ENCODE measurements at places on chromosomes 11 and 22.

DNA sequence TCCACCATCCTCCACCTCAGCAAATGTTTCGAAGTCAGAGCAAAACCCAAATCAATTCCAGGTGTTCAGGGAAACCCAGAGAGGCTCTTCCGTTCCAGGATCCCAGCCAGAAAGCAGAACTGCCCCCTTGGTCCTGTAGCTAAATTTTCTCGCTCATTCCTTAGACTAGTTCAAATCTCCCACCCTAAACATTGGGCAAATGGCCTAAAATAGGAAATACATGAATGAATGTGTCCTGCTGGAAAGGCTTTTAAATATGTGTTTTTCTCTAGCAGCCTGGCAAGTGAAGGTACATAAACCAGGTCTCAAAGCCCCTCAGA, 89.6 kb downstream of the ETS1 start:
- no peak for DNase-seq

DNA sequence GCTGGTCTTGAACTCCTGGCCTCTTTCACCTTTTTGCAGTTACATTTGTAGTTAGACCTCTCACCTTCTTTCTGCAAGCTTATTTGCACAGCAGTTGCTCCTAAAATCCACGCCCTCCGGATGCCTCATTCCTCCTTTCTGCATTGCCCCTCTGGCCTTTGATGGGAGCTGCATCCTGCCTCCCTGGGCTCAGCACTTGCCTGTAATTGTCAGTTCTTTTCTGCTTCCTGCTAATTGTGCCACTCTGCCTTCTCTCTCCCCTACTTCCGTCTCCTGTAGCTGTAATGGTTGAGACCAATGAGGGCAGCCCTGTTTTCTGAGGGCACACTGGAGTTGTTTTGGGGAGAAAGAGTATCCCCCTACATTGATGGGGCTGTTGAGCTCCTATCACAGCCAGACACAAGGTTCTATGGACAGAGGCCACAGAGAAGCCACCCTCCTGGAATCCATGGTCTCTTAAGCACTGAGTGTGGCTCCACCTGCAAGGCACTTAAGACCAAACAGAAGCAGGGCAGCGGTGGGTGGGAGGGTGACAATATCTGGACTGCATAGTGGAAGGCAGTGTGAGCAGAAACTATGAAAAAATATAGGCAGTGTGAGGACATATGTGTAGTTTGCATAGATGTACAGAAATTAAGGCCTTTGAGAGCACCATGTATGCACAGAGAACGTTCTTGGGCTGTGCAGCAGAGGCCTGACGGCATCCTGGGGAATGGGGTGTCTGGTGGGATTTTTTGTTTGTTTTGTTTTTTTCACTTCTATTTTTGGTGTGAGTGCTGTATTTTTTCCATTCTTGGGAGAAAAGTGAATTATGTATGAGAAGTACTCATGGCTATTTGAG, 30.5 kb downstream of the YDJC start:
- no peak for DNase-seq

DNA sequence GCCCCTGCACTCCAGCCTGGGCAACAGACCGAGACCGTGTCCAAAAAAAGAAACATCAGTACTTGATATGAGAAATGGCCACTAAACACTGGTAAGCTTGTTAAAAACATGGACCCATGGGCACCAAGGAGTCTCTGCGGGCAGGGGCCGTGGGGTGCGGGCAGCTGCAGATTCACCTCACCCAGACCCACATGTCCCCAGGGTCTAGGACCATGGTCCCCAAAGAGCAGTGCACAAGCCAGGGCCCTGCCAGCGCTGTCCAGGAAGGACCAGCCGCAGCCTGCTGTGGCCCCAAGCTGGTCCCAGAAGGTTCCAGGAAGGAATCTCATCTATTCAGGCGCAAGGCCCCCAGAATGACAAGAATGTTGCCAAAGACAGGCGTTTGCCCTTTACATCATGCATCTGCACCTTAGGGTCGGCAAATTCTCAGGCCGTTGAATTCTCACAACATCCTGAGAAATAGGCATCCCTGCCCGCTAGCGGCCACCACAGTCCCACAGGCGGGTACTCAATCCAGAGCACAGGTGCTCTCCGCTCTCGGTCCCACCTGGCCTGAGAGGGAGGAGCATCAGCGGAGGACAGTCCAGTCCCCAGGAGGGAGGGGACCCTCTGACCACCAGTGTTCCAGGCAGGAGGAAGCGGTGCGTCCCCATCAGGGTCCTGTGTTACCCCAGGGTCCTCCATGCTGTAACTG, 9.5 kb downstream of the YPEL1 start:
- no peak for DNase-seq

DNA sequence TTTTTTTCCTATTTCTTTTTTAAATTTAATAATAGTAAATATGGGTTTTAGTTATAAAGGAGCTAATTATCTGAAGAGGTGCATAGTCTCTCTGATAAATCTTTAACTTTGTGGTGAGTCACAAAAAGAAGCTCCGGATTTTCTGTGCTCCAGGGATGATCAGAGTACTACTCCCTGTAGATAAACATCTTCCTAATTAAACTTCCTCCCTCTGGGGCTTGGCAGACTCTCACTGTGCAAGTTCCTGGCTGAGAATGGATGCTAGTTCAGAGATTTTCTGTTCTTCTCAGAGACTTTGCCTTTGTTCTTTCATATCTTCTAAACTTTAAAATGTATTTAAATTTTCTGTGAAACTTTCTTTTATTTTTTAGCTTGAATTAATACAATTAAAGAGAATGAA, at the start of gene OR10G7:
Gene OR10G7, minus strand, starts transcription at position 72 of the 400 bp plus-strand sequence. CDS start 2,324 bp downstream, outside the sequence.
- DNase-seq: no peak

DNA sequence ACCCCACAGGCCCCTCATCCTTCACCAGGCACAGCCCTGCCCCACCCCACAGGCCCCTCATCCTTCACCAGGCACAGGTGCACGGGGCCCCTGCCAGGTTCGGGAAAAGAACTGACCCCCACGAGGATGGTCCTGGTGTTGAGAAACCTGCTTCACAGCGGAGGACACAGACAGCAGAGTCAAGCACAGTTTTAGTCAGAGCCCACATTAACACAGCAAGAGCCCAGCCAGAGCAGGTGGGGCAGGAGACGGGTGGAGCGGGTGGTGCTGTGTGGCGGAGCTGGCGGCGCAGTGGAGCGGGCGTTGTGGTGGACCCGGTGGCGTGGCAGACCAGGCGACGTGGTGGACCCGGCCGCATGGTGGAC, 1085.5 kb downstream of the BRD1 start:
- DNase-seq: no peak

GRCh38 chr11:128687321-128687720, 6.6 kb upstream of the FLI1 start:
- DNase-seq: peak; percentile 26

DNA sequence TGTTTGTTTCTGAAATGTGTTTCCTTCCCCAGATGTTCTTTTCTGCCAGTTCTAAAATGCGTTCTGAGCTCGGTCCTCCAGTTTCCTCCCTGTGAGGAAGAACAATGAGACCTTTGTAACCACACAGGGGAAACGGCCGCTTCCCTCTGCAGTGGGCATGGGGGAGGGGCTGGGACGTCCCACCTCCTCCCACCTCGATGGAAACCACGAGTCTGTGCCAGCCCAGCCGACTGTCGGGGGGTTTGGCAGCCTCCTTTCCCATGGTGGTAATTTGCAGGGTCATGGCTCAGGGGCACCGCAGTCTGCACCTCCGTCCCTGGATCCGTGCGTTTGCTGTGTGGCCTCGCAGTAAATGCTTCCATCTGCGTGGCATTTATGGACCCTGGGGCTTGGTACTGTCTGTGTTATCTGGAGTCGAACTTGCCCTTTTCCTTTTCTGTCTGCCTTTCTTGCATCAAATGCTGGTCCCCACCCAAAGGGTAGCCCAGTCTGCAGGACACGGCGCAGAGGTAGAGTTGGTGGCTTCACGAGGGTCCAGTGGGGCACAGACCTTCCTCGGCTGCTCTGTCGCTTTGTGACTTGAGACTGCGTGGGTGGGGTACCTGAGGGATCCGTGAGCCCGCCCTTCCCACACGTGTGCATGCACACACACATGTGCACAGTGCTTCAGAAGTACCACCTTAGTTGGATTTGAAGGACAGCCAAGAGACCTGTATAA, 16.1 kb downstream of the LRP5 start:
- peak; percentile 58 for DNase-seq

DNA sequence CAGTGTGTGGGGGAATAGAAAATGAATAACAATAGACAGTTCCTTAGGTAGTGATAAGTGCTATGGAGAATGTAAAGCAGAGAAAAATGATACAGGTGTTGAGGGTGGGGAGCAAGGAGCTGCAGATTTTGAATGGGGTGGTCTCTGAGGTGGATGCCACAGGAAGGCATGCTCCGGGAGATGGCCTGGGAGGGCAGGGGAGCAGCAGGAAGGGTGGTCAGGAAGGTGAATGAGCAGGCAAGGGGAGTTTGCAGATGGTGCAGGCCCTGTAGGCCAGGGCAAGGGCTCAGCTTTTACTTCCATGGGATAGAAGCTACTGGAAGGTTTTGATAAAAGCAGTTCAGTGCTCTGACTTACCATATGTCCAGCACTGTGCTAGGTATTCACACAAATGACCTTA, 44.8 kb downstream of the FDX1 start:
- no peak for DNase-seq

DNA sequence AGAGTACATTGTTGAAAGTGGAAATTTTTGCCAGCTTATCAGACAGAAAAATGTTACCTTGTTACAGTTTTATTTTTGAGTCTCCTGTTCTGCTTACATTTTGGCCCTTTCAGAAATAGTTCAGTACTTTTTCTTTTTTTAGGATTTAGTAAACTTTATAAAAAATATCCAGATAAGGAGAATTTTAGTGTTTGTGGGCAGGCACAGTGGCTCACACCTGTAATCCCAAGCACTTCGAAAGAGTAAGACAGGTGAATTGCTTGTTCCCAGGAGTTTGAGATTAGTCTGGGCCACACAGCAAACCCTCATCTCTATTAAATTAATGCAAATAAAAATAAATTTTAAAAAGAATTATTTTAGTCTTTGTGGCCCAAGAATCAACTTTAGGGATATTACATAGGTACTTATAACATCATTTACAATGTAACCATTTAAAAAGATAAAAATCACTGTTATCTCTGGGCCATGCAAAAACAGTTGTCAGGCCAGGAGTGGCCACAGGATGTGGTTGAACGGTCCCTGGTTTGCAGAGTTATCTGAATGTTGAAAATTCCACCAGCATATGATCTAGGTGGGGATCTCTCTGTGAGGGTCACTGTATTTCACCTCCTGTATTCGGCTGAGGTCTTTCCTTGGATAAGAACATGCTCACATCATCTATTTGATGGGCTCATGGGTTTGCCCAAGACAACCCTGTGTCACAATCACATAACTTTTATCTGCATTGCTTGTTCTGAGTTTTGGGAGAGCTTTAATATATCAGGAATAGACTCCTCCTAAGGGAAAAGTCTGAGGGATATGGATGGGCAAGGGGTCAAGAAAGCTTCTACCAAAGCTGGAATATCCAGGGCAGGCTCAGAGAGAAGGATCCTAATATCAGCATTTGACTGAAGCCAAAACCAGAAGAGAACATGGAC, 91.5 kb downstream of the GGTLC2 start:
- no peak for DNase-seq

GRCh38 chr11:11735586-11735985, 106.2 kb upstream of the USP47 start:
- no peak for DNase-seq

GRCh38 chr11:68665436-68665835, 18.9 kb upstream of the GAL start:
- DNase-seq: no peak

DNA sequence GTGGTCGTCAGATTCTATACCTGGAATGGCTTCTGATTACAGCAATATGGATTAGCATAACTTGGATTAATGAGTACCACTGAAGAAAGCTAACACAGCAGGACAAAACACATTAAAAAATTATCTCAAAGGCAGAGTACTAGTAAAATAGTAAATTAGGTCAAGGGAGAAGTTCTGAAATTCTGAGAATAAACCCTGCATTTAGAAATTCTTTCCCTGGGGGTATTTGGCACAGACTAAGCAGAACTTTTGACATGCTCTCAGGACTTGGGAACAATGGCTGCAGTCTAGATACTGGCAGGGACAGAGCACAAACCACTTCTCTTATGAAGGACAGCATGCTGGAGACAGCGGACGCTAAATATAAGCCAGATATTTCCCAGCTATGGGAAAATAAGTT, 85.6 kb upstream of the GRIA4 start:
- DNase-seq: no peak

DNA sequence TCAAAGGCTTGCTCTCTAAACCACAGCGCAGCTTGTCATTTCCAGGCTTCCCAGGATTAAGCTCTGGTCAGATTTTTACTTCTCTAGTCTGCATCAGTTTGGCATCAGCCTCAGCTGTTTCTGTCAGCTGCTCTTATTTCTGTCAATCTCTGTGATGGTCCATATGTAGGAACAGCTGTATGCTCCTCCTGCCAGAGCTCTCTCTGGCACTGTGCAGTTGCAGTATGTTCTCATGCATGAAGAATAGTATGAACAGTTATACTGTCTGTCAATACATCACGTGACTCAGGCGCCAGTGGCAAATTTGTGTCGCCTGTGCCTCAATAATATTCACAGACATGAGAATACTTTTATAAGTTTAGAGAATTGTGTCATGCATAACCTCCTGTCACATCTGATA, 6.7 kb downstream of the OR6M1 start:
- DNase-seq: no peak

DNA sequence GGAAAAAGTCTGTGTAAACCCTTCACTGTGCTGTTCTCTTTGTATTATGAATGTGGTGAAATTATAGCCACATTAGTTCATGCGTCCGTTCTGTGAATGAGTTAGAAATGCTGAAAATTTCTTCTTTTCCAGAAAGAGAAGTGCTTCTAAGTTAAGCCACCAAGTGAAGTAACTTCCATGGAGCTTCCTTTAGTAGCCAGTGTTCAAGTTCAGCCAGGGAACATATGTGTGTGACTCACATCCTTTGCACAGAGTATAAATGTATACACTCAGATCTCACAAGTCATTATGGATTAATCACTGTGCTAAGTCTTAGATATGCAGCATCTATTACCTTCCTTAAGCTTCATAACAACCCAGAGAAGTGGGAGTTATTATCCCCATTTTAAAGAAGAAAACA, 3.1 kb upstream of the MMP8 start:
- no peak for DNase-seq

DNA sequence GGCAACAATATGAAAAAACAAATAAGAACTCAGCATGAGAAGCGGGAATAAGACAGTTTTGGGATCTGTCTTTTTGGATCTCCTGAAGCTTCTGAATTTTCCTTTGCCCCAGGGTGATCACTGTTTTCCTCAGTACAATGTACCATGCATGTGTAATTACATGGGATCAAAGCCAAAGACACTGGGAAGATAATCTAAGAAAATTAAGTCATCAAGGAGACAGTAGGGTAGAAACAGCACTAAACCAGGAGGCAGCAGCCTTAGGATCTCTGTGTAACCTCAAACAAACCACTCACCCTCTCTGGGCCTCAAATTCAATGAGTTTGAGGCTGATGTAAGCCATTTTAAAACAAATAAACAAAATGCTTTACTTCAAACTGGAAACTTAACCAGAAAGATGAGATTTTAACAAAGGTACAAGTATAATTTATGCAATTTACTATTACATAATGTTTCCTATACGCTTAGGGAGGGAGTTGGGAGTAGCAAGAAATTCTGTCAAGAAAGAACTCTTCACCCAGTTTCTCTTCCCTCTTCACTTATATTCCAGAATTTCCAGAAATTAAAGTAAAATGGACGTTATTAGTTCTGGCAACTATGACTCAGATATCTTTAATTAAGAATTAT, 77.0 kb downstream of the RAB30 start:
- DNase-seq: no peak

All from right kidney (tissue), 9 donors.